A172 (cell line): ENCODE measurements at places on chromosomes 2 and 18. TPM values are rescaled to one million over a fixed set of nuclear protein-coding genes. Genes with fewer than 3 reads are reported as not detected.

- no peak for DNase-seq
These were observed 39.5 kb downstream of the RNU4ATAC start for GRCh38 chr2:121570036-121570666.

DNA sequence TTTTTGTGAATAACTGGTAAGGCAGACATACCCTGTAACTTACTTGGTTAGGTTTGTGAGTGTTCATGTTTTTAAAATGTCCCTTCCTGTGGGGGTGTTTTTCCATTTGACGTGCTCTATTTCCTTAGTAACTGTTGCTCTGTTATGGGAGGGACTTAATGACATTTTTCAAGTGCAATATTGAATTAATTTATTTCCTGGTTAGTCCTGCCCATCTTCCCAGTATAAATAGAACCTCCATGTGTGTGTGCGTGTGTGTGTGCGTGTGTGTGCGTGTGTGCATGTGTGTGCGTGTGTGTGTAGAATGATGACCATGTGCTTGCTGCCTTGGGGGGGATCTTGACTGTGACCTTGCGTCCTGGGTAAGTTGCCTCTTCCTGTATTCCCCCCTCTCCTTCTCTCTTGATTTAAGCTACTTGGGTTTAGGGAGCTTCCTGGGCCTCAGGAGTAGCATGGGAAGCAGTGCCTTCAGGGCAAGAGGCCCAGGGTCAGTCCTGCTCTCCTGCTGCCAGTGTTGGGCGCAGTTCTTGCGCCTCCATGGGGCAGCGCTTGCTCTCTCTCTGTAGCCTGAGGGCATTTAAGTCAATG lies 163.9 kb downstream of the LDLRAD4 start:
- no peak for DNase-seq

DNA sequence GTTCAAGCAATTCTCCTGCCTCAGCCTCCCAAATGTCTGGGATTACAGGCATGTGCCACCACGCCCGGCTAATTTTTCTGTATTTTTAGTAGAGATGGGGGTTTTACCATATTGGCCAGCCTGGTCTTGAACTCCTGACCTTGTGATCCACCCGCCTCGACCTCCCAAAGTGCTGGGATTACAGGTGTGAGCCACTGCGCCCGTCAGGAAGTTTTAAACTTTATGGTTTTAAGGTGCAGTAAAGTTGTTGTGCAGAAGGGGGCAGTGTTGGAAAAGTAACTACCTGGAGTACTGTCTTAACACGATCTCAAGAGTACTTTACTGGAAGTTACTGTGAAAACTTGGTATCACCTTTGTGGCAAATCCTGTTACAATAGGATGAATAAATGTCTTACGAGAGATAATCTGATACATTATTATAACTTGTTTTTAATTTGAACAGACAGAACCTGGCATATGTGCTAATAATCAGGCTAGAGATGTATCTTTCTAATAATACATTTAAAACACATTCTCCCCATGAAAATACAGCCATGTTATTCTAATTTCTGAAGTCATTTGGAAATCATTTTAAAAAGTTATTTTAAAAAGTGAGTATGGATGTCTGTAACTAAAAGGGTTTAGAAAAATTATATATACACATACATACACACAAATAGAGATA lies 10.8 kb downstream of the SPDYA start:
- DNase-seq = peak; percentile 73

GRCh38 chr2:83757329-83757728 lies 701.8 kb downstream of the SUCLG1 start:
- no peak for DNase-seq

DNA sequence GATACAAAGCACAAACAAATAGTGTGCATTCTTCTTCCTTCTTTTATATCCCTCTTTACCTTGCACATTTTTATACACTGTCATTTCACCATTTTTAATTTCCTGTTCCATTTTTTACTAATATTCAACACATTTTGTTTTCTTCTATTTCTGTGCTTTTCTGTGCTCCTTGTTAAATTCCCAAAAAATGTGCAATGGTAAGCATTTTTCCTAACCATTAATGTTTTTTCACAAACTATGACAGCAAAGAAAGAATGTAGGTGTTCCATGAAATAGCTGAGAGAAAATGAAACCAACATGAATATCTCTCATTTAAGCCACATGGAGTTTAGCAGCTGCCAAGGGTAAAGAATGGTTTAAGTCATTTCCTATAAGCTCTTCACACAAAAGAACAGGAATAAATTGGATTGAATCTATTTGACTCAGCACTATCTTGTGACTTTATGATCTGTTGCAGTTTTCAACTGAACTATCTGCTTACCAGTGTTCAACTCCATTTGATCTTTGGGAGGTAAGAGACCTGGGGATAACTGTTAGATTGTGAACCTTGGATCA lies 145.7 kb upstream of the CDH19 start:
- DNase-seq = no peak

- DNase-seq = peak; percentile 71
These were observed 390.3 kb downstream of the GPD2 start for GRCh38 chr2:156826341-156826933.

- no peak for DNase-seq
These were observed 66.2 kb downstream of the CUL3 start for GRCh38 chr2:224518806-224519580.

GRCh38 chr2:30504731-30505130 lies 57.7 kb downstream of the LCLAT1 start:
- no peak for DNase-seq

GRCh38 chr2:48530033-48530811 lies at the start of gene STON1:
STON1 (plus strand) TSS chr2:48530154; CDS start chr2:48580634, 50,480 bp downstream.
- DNase-seq = peak; percentile 29

DNA sequence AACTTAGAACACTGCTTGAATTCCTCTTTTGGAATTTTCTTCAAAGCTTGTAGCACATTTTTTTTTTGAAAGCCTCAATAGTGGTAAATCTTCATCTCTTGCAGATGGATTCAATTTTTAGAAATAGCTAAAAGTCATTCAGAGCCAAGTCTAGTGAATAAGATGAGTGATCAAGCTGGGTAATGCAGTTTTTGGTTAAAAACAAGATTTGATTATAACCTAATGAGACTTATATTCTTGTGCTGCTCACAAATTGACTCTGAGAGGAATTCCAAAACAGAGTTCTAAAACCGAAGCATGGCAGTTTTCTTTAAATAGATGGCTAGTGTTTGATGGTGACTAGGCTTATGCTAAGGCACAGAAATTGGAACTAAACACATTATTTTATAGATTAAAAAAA lies 2072.6 kb upstream of the CELF4 start:
- DNase-seq = no peak

- no peak for DNase-seq
These were observed 60.4 kb upstream of the ZNF397 start for GRCh38 chr18:35180455-35180854.

- no peak for DNase-seq
These were observed 2.9 kb upstream of the KCNG2 start for GRCh38 chr18:79794846-79795245.

GRCh38 chr2:10079870-10080535 lies at the start of gene CYS1:
CYS1 (minus strand) TSS chr2:10080411; CDS start chr2:10080223, 188 bp downstream.
- DNase-seq = no peak

DNA sequence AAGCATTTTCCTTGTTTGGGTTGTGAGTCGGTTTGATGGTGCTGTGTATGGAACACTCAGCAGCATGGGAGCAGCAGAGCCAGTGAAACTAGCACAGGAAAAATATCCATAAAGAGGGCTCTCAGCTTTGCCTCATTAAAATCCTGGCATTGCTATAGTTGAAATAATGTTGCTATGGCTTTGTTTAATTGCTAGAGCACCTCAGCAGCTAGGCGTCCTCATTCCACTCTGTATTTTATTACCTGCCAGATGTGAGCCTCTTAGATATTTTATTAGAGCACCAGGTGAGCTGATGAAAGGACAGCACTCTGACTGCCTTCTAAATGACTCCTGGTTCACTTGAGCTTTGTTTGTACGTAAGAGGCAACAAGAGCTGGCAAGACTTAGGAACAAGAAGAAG lies 232.4 kb downstream of the MTX2 start:
- no peak for DNase-seq

GRCh38 chr2:130963196-130963848 lies 126.6 kb downstream of the ARHGEF4 start:
- DNase-seq = no peak

GRCh38 chr2:20697322-20697934 lies 30.5 kb downstream of the GDF7 start:
- DNase-seq = no peak

DNA sequence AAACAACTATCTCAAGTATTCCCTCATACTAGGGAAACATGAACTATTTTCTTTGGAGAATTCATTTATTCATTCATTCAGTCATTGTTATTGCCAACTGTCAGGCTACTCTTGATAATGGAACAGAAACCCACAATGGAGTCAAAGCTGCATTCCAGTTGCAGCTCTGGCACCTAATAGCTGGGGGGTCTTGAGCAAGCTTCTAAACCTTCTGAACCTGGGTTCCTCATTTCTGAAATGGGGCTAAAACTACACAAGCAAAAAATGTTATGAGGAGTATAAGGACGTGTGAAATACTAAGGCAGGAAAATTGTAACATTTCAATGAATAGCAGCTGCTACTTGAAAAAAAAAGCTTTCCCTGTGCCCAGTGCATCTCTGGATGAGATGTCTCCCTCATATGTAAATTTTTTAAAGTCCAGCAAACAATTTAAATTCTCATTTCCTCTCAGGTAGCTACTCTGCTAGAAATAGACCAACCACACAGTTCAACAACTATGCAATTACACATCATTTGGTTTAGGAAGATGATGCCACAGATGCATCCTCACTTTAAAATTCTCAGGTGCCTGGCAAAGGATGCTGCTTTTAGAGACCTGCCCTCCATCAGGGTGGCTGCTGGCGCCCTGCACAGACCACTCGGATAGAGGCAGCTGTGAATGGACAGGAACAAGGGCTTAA lies 38.5 kb downstream of the SPRED2 start:
- DNase-seq = no peak

- DNase-seq = no peak
These were observed 91.1 kb upstream of the EPB41L5 start for GRCh38 chr2:119921825-119922224.

- DNase-seq = no peak
These were observed 27.6 kb downstream of the BCL11A start for GRCh38 chr2:60525899-60526298.

DNA sequence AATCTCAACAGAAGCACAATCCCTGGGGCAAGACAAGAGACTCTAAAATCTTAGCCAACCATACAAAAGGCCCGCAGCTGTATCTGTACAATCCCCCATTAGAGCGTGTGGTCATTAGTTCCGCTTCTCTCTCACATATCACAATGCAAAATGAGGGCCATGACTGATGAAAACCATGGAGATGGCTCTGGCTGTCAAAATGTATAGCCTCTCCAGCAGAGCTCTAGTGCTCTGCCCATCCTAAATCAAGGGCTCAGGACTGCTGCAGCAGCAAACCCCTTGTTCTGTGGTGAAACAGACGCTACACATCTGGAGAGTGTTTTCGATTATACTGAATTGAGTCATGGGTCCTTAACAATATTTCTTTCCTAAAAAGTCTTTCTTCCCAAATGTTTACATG lies 221.0 kb downstream of the PID1 start:
- no peak for DNase-seq

DNA sequence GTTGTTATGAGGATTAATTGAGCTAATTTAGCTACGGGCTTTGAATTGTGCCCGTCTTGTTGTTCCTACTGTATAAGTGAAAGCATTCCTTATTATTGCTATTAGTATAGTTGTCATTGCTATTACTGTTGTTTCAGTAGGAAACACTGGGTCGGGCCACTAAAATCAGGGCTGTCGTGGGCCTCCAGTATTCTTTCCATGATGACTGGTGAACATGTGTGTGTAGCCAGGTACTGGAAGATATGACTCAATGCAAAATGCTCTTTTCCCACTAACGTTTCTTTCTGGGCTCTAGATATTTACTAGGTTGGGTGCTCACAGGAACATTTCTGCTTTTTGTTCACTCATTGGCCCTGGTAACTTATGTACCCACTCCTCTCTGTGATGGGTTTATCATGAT lies 4.9 kb downstream of the TTL start:
- no peak for DNase-seq

DNA sequence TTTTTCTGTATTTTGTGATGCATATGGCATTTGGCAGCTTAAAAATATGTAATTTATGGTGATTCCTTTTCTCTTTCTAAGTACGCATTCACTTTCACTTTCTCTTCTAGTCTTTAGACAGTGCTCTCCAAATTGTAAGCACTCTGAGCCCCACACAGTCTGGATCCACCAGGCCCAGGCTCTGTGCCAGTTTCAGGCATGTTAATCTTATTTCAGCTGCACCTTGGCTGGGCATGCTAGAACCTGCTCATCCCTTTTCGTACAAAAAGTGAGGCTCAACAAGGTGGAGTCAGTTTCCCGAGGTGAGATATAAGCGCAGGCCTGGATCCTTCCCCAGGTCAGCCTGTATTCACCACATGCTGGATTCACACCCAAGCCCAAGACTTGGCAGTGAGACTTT lies 203.9 kb downstream of the MTX2 start:
- DNase-seq = peak; percentile 44

DNA sequence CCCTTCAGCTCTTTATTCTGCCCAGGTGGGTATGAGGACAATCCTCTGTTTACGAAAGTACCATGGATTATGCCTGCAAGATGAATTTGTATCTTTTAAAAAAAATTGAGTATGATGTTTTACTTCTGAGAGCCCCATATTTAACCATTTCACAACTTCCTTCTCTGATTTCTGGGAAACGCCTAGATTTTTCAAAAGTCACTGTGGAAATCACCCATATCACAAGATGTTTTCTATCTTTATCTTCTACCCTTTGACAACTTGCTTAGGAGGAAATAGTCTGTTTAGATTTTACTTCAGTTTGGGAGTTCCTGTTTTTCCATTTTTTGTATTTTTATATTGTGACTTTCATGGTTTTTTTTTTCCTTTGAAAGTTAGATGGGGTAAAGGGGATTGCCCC lies 53.0 kb downstream of the ICOS start:
- DNase-seq = no peak

GRCh38 chr18:12406371-12407111 lies 1.2 kb upstream of the PRELID3A start:
- DNase-seq = no peak

GRCh38 chr18:36889742-36890141 lies 60.8 kb downstream of the KIAA1328 start:
- no peak for DNase-seq

GRCh38 chr2:149068996-149069888 lies 30.7 kb downstream of the LYPD6B start:
- DNase-seq = peak; percentile 99

GRCh38 chr2:164917296-164917903 lies 37.9 kb downstream of the SLC38A11 start:
- peak; percentile 51 for DNase-seq

DNA sequence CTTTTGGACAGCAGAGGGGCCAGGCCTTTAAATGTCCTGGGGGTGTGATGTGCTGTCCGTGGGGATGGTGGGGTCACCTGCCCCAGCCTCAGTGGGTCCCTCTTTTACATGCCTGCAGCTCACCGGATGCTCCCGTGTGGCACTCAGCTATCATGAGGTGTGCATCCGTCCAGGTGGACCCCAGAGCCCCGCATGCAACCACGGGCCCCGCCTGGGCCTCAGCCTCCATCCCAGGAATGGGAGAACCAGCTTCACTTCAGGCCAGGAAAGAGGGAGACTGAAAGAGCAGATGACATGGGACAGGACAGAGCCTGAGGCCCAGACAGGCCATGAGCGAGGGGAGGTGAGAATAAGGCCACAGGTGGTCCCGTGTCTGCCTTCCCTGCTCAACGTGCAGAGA lies 37.5 kb downstream of the RAMP1 start:
- DNase-seq = no peak

GRCh38 chr2:69577467-69578197 lies 65.9 kb downstream of the AAK1 start:
- no peak for DNase-seq

Gene UGT1A1
- not detected in 2 replicates for total RNA-seq

Gene KIAA2012
- total RNA-seq = not detected in 2 replicates

Gene GLB1L
- 9.6 and 12.1 TPM in 2 replicates for total RNA-seq

Gene KYNU
- 1.4 and 3.9 TPM in 2 replicates for total RNA-seq

Gene THADA
- total RNA-seq = 18.3 and 19.7 TPM in 2 replicates

Gene SLC8A1
- total RNA-seq = 34.5 and 37.6 TPM in 2 replicates
